ENCODE measurements at places on chromosomes 5 and 9.

DNA sequence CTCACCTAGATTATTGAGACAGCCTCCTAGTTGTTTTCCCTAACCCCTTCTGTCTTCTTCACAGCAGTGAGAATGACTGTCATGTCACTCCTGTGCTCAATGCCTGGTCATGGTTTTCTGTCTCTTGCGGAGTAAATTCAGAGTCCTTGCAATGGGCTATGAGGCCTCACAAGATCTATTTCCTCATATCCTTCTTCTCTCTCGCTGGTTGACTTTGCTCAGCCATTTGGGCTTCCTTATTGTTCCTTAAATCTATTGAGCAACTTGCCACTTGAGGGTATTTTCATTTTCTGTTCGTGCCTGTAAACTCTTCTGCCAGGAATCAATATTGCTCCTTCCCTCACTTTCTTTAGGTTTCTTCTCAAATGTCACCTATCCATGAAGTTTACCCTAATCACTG, 9.0 kb downstream of the PPP3R2 start:
- DNase-seq, result no peak

GRCh38 chr9:101427957-101428655, 7.5 kb downstream of the ALDOB start:
- DNase-seq, result no peak

- no peak for DNase-seq
These were observed 344.8 kb downstream of the ZNF608 start for GRCh38 chr5:124401476-124402143.

DNA sequence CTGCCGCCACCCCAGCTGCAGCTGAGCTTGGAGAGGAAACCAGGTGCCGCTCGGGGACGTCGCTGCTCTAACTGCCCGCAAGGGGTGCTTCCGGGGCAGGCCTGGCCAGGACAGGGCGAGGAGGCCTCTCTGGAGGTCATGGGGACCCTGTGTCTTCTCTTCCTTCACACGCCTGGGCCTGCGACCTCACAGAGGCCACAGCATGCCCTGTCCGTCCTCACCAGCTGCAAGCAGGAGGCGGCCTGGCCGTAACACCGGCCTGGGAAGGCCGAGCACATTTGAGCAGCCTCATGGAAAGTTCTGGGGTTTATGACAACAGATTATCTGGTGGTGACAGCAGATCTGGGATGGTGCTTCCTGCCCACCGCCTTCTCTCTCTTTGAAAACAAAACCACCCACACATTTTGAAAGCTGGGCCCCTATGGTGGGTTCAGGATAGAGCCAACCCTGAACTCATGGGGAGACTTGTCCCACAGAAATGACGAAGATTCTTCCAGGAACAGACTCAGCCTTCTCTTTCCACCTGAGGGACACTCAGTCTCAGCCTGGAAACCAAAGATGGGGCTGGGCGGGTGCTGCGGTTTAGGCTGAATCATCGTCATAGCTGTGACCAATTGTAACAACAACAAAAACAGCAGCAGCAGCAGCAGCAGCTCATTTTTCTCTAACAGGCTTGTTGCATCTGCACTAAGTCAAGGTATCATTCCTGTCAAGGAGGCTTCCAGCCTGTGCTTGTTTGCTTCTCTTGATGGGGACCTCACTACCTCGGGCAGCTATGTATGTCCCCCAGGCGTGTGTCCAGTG, 99.6 kb upstream of the RAPGEF1 start:
- DNase-seq, result no peak

- no peak for DNase-seq
These were observed 33.1 kb upstream of the ORM1 start for GRCh38 chr9:114289571-114290481.
